ENCODE measurements at places on chromosomes 4 and X.

- no peak for DNase-seq
Observed at GRCh38 chrX:105458846-105459245, 238.4 kb upstream of the TEX13A start.

DNA sequence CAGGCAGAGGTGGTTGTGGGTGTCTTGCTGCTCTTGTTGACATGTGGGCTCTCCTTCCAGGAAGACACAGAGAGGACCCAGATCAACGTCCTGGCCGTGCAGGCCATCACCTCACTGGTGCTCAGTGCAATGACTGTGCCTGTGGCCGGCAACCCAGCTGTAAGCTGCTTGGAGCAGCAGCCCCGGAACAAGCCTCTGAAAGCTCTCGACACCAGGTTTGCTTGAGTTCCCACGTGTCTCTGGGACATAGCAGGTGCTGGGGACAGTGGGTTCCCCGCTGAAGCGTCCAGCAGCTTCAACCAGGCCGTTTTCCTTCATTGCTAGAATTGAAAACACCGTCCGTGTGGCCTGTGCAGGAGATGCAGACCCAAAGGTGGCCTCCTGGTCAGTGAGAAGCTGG is 25.6 kb upstream of the MSANTD1 start:
- DNase-seq, result no peak

DNA sequence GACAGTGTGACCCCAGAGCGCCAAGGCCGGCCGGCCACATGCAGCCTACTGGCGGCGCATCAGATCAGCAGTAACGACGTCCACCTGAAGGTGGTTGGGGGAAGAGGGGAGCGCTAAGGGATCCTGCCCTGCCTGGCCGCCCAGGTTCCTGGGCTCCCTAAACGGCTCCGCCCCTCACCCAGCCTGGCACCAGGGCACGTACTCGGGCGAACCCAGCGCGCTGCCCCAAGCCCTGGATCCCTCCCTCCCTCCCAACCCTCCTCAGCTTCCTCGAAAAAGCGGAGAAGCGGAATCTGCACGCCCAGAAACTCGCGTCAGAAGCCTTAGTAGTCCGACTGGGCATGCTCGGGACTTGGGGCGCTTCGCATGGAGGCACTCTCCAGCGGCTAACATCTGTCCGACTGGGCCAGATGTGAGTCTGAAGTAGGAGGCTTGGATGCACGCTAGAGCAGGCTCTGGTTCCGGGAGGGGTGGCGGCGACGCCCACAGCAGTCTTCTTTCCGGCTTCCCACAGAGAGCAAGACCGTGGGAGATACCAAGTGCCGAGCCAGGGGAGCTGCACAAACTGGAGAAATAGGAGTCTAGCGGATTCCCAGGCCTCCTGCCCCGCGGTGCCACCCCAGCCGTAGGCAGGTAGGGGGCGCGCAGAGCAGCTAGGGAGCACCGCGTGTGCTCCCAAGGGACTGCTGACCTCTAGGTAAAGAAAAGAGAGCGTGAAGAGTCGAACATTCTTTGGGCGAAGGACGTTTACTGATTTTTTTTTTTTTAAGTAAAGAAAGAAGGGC is 114.3 kb upstream of the TEX13C start:
- DNase-seq, result peak; percentile 22

- no peak for DNase-seq
Observed at GRCh38 chrX:152929898-152930297, 32.0 kb downstream of the ZNF185 start.

GRCh38 chrX:69083361-69083760 is 81.9 kb downstream of the PJA1 start:
- no peak for DNase-seq

- DNase-seq, result no peak
Observed at GRCh38 chr4:139795527-139796314, 130.1 kb downstream of the MGST2 start.

DNA sequence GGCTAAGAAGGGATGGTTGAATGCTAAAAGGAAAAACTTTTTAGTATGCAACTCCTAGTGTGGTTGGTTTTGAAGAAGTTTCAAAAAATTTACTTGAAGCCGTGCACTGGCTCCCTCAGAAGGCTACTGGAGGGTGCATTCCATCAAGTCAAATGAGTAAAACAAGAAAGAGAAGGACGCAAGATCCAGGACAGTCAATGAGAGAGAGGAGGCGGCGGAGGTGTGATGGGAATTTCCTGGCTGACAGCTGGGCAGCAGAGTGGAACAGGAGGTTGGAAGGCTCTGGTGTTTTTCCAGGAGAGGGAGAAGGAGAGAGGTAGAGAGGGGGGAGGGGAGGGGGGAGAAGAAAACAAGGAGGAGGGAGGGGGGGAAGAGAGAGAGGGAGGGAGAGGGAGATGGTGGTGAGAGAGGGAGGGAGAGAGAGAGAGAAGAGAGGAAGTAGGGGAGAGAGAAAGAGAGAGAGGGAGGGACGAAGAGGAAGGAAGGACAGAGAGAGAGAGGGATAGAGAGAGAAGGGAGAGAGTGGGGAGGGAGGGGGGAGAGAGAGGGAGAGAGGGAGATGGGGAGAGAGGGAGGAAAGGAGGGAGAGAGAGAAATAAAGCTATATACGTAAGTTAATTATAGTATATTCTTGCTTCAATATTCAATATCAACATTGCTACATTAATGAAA is 126.4 kb downstream of the SH3KBP1 start:
- DNase-seq, result no peak

GRCh38 chrX:46758163-46758955 is 559 bp downstream of the SLC9A7 start:
- DNase-seq, result no peak

GRCh38 chr4:138553001-138553845 is 311.1 kb upstream of the SLC7A11 start:
- DNase-seq, result no peak

GRCh38 chr4:77538144-77538543 is 67.5 kb upstream of the CXCL13 start:
- DNase-seq, result no peak

GRCh38 chrX:38018766-38019425 is 12.5 kb downstream of the SYTL5 start:
- no peak for DNase-seq

- no peak for DNase-seq
Observed at GRCh38 chrX:24305905-24306304, 8.0 kb downstream of the SUPT20HL2 start.

DNA sequence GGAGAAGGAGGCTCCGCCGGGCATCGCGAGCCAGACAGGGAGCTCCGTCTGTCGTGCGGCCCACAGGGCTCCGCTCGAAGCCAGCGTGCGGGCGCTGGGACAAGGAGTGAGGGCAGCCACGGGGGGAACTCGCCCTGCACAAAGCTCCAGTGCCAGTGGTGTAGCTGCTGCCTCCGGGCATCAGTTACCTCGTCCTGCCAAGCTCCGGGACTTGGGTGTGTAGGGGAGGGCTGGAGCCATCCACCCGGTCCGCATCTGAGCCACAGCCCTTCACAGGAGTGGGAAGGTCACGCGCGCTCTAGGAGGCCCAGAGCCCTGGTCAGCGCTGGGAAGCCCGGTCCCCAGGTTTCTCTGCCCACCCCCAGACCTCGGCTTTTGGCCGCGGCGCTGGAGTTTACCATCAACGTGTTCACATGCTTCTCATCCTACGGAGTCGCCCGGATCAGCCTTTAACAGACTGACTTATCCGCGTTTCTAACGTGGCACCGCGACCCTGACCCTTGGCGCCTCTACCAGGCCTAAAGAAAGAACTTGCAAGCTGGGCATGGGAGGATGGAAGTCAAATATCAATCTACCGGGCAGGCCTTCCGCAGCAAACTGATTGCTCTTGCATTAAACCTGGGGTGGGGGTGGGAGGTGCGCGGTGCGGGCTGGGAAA is 8.4 kb upstream of the PRDM8 start:
- DNase-seq, result no peak

DNA sequence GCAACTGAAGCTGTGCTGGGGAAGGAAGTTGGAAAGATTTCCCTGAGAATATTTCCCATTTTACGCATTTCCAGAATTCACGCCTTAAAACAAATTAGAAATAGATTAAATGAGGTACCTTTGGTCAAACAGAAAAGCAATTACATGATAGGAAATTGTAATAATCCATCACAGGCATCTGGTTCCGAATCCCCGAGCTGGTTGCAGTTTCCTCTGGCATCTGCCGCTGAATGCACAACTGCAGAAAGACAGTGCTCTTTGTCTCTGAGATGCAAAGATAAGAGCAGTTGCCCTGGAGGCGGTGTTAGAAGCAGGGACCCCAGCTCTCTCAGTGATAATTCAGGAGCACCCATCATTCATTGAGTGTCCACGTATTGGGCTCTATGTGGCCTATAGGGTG is 224.4 kb downstream of the LDB2 start:
- no peak for DNase-seq

DNA sequence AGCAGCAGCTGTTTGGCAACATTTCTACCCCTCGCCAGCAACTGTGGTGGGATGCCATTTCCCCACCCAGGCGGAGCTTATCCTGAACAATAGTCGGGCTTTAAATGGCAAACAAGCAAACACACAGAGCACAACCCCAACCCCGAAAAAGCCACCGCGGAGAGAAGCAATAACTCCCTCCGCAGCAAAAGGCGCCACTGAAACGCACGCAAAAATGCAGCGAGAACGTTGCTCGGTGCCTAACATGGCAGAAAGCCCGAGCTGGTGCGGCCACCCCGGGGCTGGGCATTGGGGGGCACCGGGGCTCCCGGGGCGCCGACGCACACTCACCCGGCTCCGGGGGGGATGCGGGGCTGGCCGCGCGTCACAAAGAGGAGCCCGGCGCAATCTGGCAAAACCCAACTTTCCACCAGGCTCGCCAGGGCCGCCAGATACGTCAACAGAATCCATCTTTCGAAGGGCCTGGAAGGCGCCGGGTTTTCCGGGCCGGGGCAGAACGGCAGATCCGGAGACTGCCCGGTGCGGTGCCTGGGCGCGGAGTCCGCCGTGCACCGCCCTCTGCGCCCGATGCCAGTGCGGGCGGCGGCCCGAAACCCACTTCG is 818 bp downstream of the RAI2 start:
- peak; percentile 23 for DNase-seq

GRCh38 chr4:98786866-98787265 is 128.5 kb upstream of the TSPAN5 start:
- DNase-seq, result no peak

GRCh38 chr4:16142598-16143310 is 58.9 kb upstream of the PROM1 start:
- no peak for DNase-seq

DNA sequence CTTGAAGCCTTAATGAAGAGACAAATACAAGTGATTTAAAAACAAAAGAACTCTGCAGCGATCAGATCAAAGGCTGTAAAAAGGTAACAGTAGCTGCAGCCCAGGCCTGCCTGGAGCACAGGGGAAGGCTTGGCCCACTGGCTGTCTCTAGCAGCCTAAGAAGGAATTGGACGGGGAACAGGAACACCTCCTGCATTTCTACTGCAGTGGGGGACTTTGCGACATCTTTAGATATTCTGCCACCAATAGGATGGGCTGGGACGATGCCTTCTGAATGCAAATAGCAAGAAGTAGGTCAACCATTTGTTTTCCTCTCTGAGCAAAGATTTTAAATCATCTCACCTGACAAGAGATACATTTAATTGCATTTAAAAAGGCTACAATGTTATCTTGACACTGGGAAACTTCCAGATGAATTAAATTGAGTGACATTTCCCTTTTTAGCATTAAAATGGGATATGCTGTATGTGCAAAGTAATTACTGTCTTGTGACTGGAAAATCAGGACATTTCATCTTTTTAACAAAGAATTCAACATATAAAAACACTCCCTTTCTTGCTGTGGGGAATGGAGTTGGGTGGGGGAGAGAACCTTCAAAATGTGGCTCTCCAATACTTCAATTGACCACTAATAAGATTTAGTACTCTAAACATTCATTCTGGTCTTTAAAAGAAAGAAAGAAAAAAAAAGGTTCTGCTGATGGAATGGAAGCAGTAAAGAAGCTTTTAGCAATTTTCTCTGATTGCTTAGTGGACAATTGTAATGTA is 70.0 kb downstream of the NYX start:
- DNase-seq, result no peak

DNA sequence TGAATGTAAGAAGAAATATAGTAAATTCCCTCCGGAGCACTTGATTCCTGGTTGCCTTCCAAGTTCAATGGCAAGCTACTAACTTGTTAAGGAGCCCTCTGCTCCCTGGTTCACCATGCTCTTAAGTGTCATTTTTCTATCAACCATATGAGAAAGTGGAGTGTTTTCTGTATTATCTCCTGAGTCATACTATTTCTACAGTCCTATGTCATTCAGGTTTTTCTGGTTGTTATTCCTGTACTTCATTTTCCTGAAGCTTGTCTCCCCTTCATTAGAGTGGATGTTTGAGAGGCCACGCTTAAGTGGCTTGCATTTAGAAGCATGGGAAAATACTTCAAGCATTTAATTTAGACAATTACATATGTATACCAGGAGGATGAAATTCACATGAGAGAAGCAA is 14.7 kb upstream of the EPGN start:
- no peak for DNase-seq

DNA sequence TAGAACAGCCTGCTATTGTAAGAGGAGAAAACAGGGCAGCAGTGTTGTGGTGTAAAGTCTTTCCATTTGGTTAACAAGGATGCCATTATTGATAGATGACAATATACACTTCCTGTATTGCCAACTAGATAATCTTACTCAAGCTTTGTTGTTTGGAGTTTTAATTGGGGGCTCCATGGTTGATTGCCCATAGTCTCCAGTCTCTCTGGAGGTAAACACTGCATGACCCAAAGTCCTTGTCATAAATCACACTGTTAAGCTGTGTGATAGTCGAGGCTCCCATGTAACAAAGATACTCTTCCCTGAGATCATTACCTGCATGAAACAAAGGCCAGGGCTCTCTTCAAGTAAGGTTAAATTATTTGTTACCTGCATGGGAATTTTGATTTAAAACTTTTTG is 394.6 kb downstream of the C4orf33 start:
- no peak for DNase-seq

- DNase-seq, result no peak
Observed at GRCh38 chr4:86274642-86275041, 85.2 kb downstream of the MAPK10 start.

GRCh38 chr4:40924096-40924792 is 174.5 kb downstream of the NSUN7 start:
- DNase-seq, result peak; percentile 64

GRCh38 chr4:8548731-8549351 is 31.4 kb upstream of the GPR78 start:
- no peak for DNase-seq

DNA sequence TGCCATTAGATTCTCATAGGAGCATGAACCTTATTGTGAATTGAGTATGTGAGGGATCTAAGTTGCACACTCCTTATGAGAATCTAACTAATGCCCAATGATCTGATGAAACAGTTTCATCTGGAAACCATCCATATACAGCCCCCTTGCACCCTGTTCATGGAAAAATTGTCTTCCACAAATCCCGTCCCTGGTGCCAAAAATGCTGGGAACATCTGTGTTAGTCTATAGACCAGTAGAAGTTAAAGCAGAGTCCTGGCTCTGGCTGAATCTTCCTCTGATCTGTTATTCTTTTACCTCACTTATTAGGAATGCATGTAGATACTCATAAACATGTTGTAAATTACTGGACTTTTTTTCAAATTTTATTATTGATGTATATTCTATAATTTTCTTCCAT is 29.2 kb downstream of the SULT1B1 start:
- no peak for DNase-seq

GRCh38 chr4:141098163-141098562 is 35.1 kb downstream of the RNF150 start:
- no peak for DNase-seq

- DNase-seq, result no peak
Observed at GRCh38 chrX:7582191-7582590, 260.8 kb upstream of the VCX start.
